ENCODE measurements at places on chromosomes 3 and 15. TPM values are rescaled to one million over a fixed set of nuclear protein-coding genes. Genes with fewer than 3 reads are reported as not detected.

The COL6A5 gene
- not detected for total RNA-seq

The CCR1 gene
- not detected for total RNA-seq

The PARP9 gene
- total RNA-seq, result 12.2 TPM

The HESX1 gene
- 0.22 TPM for total RNA-seq

The C15orf61 gene
- 1.7 TPM for total RNA-seq

The MRPS25 gene
- total RNA-seq, result 13.7 TPM

The TMEM266 gene
- not detected for total RNA-seq

The KNG1 gene
- total RNA-seq, result not detected

The C2CD4B gene
- total RNA-seq, result 45.6 TPM

The EPHB3 gene
- total RNA-seq, result 0.60 TPM

The GXYLT2 gene
- under 0.01 TPM for total RNA-seq

The C3orf85 gene
- not detected for total RNA-seq

The LCTL gene
- not detected for total RNA-seq

The WDR76 gene
- 5.4 TPM for total RNA-seq

The TRH gene
- total RNA-seq, result not detected

The SLC12A1 gene
- not detected for total RNA-seq

The DGKG gene
- total RNA-seq, result 2.0 TPM

The SYNPR gene
- total RNA-seq, result not detected
